Ureter (tissue), 1 donor: ENCODE measurements at places on chromosomes 11 and 22. TPM values are rescaled to one million over a fixed set of nuclear protein-coding genes. Genes with fewer than 3 reads are reported as not detected.

The SLN gene
- total RNA-seq = 0.57 TPM

The MUC6 gene
- total RNA-seq = not detected

The DEFB131B gene
- total RNA-seq = not detected

The ADAMTS8 gene
- 1.2 TPM for total RNA-seq

The ABCC8 gene
- 19.4 TPM for total RNA-seq

The OR9G1 gene
- total RNA-seq = not detected

The APOC3 gene
- total RNA-seq = 0.94 TPM

The OR10A2 gene
- not detected for total RNA-seq

The OR52N4 gene
- 0.75 TPM for total RNA-seq

The HEPHL1 gene
- not detected for total RNA-seq

The APOBEC3G gene
- 27.8 TPM for total RNA-seq

The TMEM86A gene
- total RNA-seq = 4.6 TPM

The MUC15 gene
- 9.5 TPM for total RNA-seq

The CHCHD10 gene
- 232 TPM for total RNA-seq

The CARD10 gene
- total RNA-seq = 14.9 TPM

The SULT4A1 gene
- total RNA-seq = 1.8 TPM

The RCOR2 gene
- 2.0 TPM for total RNA-seq

The SREBF2 gene
- total RNA-seq = 165 TPM

The ASPHD2 gene
- total RNA-seq = 1.4 TPM

The RAB38 gene
- total RNA-seq = 25.1 TPM

The CDC42EP1 gene
- total RNA-seq = 33.4 TPM

The PLAAT2 gene
- total RNA-seq = 1.1 TPM

The JRKL gene
- 12.2 TPM for total RNA-seq

The CYP2D6 gene
- total RNA-seq = 2.0 TPM

The CSRP3 gene
- 0.68 TPM for total RNA-seq

The OR4D5 gene
- total RNA-seq = not detected

The MRGPRX4 gene
- total RNA-seq = not detected

The MMP12 gene
- not detected for total RNA-seq

The THAP12 gene
- total RNA-seq = 51.4 TPM

The RNF141 gene
- 44.6 TPM for total RNA-seq

The KRTAP5-10 gene
- total RNA-seq = 2.9 TPM

The TRIM34 gene
- total RNA-seq = 9.1 TPM

The TEX54 gene
- total RNA-seq = not detected

The EFCAB6 gene
- 8.8 TPM for total RNA-seq

The ARHGAP32 gene
- 79.3 TPM for total RNA-seq

The OR51B5 gene
- total RNA-seq = 0.99 TPM

The MMP11 gene
- 1.5 TPM for total RNA-seq

The SPI1 gene
- 10.6 TPM for total RNA-seq

The RAB36 gene
- total RNA-seq = 21.5 TPM

The DRICH1 gene
- 2.3 TPM for total RNA-seq

The CCDC73 gene
- 0.26 TPM for total RNA-seq

The DCHS1 gene
- total RNA-seq = 26.0 TPM
